ENCODE measurements at places on chromosomes 13 and 19. TPM values are rescaled to one million over a fixed set of nuclear protein-coding genes. Genes with fewer than 3 reads are reported as not detected.
A peak's percentile ranks its signal among the peaks of the same experiment; 100 is the strongest.

Gene ZNF556
- total RNA-seq, result not detected

Gene DZIP1
- 23.8 TPM for total RNA-seq

Gene LILRB5
- not detected for total RNA-seq

Gene SLITRK6
- total RNA-seq, result not detected

DNA sequence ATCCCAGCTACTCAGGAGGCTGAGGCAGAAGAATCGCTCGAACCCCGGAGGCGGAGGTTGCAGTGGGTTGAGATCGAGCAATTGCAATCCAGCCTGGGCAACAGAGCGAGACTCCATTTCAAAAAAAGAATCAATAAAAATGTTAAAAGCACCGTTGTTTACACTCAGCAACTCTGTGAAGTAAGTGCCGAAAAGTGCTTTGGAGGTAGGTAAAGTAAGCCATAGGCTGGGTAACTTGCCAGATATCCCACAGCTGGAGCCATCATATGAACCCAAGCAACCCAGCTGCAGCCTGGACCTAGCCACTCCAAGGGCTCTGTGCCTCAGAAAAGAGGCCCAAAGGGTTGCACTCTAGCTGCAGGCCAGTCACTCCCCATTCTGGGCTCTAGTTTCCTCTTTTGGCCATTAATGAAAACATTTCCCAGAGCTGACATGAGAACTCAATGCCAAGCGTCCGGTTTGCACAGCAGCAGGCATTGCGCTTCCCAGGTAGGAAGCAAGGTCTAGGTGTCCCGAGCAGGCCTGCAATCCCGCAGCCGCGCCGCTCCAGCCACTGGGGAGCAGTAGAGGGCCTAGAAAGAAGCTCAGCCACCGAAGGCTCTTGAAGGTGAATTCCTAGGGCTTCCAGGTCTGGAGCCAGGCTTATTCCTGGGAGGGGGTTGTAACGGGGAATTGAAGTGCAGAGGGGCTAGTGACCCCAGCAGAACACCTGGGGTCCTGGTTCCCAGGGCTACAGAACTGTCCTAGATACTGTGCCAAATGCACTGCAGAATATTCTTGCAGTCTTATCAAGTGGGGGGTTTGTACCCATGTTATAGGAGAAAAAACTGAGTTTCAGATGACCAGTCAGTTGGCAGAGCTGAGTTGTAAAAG is 4.1 kb upstream of the CD79A start:
- peak; percentile 15 for DNase-seq

- no peak for DNase-seq
These were observed 42.0 kb upstream of the TDRD3 start for GRCh38 chr13:60355056-60355455.

DNA sequence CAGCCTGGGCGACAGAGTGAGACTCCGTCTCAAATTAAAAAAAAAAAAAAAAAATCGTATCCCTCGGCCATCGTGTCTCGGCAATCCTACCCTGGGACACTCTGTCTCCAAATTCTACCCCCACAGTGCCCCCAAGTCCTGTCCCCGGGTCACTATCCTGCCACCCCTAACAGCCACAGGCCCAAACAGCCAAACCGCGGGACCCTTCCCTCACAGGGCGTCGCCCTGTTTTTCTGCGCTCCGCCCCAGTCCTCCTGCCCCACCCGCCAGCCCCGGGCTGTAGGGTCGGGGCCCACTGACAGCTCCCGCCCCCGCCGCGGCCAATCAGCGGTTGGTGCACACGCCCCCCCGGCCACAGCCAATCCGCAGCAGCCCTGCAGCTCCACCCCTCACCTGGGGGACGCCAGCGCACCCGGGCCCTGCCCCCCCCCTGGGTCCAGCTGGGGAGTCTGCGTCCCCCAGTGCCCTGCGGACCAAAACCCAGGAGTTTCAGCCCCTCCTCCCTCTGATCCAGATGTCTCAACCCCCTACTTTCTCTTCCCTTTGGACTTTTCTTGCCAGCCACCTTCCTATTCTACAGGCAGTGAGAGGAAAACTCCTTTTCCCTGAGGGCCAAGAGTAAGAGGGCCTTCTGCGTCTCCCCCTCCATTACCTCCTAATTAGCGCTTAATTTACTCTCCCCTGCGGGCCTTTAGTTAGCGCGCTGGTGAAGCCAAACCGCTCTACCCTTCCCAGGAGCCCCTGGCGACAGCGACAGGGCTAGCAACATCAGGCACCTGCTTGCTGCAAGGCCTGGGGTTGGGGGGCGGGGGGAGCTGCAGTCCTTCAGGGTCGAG is 1.5 kb upstream of the BCAT2 start:
- DNase-seq, result no peak

GRCh38 chr19:31725051-31725450 is 375.8 kb upstream of the TSHZ3 start:
- no peak for DNase-seq

DNA sequence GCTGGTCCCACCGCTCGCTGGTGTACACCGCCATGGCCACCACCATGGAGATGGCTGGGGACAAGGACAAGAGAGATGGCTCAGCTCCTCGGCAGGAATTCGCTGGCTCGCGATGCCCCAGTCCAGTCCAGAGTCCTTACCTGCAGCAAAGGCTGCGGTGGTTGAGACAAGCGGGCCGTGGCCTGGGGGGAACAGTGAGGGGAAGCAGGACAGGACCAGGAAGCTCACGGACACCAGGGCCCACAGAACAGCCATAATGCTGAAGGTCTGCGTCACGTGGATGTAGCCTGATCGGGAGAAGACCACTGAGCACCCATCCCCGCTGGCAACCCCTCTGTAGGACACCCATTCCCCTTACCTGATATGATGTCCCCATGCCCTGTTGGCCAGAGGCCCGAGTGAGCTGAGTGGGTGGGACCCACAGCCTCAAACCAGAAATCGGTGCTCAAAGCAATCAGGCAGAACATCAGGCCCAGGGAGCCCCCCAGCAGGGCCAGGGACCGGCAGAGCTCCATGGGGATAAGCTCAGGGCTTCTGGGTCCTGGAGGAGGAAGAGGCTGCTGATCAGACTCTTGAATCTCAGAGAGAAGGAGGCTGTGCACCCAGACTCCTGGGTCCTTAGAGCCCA is 319 bp downstream of the NKG7 start:
- no peak for DNase-seq

- no peak for DNase-seq
These were observed 165.4 kb downstream of the RGCC start for GRCh38 chr13:41622432-41623429.

DNA sequence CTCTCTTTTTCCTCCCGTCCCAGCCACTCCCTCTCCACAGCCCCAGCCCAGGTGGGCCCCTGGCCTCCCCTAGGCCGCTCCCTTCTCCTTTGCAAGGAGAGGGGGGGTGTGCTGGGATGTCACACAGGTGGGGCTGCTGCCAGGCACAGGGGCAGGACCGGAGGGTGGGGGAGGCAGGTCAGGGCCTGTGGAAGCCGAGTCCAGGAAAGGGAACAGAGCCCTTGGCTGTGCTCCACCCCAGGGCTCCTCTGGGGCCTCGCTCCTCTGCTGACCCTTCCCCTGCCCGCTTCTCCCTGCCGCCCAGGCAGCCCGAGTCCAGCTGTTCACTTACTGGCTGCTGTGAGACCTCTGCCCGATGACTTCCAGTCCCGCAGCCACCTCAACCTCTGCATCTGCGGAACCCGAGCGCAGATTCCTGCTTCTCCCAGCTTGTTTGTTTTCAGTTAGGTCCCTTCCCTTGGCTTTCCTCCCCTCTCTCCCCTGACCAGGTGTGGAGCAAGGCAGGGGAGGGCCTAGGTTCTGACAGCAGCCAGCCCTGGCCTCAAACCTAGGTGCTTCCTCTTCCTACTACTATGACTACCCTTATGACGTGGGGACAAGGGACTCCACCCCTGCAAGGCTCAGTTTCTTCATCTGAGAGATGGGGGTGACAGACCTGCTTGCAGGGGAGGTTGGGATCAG is 850 bp upstream of the KLK11 start:
- no peak for DNase-seq

DNA sequence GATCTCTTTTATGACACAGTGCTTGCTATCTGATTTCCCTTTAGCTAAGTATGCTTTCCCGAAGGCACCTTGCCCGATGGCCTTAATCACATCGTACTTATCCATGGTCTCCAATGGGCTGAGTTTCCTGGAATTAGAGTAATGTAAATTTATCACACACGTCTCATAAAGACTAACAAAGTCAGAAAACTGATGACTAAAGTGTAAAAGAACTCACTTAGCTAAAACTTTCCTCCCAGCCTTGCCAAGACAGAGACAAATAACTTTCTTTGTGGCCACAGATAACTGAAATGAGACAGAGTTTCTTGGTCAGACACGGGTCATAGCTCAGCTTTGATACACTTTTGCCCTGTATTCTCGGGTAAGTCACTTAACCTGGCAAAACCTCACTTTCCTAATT is 1.5 kb downstream of the NEK5 start:
- DNase-seq, result no peak

DNA sequence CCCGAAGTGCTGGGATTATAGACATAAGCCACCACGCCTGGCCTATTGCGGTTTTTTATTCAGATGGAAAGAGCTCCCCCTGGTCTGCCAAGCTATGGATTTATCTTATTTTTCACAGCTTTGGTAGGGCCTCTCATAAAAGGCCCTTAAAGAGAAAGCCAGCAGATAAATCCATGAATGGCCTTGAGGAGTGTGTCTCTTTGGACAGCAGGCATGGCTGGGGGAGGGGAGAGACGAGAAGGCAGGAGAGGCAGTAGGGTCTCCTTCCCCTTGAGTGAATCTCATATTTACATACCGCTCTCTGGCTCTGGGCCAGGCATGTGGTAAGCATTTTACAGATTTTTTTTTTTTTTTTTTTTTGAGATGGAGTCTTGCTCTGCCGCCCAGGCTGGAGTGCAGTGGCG is 25.2 kb downstream of the MARK4 start:
- DNase-seq, result no peak

- DNase-seq, result no peak
These were observed 16.8 kb upstream of the ZNF432 start for GRCh38 chr19:52065399-52065798.

- DNase-seq, result no peak
These were observed 3.9 kb downstream of the SPIB start for GRCh38 chr19:50422397-50423278.

DNA sequence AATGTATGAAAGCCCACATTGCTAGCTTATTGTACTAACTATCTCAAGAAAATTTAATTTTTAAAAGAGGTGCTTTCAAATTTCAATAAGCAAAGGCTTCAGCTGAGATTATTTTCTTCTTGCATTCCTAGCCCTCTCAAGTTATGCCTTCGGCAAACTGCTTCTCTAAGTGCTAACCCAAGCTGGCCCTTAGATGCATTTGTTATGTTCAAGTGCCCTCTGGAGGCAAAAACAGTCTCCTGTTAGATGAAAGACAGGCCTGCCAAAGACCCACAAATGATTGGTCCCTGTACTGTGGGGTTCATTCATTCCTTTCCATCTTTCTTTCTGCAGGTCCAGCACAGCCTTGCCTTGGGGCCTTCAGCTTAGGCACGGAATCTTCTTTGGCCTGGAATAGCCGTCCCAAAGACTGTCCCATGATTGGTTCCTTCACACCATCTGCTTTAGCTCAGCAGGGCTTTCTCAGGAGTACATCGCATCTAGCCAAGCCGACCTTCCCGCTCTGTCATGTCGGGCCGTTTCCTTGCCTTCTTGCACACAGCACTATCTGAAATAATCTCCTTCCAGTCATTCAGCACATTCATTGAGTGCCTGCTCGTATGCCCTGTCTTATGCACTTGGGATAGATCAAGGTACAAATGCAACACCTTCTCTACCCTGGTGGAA is 26.4 kb upstream of the TPTE2 start:
- DNase-seq, result no peak

DNA sequence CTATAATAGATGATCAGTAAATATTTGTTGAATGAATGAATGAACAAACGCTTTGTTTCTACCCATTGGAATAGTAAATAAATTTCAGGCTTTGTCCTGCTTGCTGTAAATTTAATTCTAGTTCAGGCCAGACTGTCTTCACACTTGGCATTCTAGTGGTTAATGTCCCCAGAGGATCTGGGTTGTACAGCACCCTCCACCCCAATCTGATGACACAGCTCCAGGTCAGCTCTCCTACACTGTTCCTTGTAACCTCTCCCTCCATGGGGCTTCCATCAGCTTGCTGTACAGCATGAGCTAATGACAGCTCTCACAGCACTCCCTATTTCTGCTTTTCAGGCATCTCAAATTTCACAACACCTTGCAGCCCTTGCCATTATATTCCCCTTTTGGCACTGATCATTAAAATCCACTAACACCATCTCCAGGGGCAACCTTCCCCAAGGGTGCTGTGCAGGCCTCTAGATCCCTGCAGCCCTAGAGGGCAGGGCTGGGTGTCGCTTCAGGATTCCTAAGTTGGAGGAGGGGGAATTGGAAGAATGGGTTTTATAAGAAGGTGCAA is 12.7 kb upstream of the KL start:
- no peak for DNase-seq

GRCh38 chr13:92537471-92537870 is 689.1 kb upstream of the GPC6 start:
- DNase-seq, result no peak

DNA sequence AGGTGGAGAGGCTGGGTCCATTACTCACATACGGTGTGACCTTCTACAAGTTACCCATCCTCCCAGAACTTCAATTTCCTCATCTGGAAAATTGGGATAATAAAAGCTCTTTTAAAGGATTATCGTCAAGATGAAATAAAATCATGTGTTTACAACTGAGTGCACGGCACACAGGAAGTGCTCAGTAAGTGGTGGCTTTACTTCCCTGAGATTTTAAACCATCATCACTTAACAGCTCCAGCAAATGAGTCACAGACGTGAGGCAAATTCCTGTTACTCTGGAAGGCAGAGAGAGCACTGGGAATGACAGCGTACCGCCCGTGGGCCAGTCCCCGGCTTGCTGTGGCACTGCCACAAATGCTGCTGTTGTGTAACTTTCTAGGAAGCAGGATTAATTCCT is 64.1 kb downstream of the MRPL57 start:
- no peak for DNase-seq

DNA sequence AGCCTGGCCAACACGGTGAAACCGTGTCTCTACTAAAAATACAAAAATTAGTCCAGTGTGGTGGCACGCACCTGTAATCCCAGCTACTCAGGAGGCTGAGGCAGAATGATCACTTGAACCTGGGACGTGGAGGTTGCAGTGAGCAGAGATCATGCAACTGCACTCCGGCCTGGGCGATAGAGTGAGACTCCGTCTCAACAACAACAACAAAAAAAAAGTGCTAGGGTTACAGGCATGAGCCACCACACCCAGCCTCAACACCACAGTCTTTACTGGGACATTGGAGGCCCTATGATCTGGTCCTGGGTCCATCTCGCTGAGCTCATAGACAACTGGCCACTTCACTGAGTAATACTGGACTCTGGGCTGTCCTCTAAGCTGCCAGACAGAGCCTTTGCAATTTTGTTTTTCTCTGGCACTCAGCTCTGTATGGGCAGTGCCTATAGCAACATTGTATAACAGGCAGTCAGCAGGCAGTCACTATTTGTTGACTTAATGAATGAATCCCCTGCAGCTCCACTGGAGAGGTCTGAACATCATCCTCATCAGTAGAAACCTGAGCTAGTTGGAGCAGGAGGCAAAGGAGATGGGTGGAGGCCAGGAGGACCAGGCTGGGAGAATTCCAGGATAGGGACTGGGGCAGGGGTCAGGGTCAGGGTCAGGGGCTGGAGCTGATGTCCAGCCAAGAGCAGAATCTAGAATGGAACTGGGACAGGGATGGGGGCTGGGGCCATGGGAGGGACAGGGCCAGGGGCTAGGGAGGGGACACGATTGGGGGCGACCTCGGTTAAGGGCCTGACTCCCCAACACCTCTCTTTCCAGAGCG is 8.1 kb downstream of the BLOC1S3 start:
- DNase-seq, result no peak

GRCh38 chr13:100245104-100245503 is 156.2 kb downstream of the PCCA start:
- no peak for DNase-seq

All from pulmonary artery endothelial cell (primary cell).